ENCODE measurements at places on chromosomes 2 and 18.

DNA sequence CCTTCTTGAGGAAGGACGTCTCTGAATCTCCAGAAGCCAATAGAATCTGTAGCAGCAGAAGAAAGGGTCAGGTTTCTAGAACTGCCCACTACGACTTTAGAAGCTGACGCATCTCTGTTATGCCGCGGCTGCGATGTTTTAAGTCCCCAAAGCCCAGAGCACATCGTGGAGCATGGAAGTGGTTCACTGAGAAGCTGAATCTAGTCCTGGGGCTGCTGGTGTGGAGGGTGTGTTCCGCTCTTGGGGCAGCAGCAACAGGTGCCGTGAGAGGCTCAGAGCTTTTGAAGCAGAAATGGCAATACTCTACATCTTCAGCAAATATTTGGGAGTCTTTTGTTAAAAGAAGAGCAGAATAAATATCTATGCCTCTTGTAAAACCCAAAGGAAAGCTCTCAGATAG, 48.9 kb upstream of the RMDN2 start:
- DNase-seq, result no peak

DNA sequence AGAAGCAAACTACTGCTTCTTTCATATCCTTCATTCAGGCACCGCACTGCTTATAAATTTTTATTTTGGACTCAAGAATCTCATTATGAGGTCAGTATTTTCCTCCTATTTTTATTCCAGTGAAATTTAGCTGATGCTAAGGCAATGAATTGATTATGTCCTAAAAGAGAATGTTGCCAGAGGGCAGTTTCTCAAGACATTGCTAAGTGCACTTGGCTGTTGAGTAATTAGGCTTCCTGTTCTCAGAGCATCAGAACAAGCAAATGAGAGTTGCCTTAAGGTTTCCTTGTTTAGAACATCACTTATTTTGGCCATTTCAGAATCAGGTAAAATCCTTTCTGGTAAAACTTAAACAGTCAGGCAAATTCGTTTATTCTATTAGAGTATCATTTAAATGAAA, 548.6 kb upstream of the ZEB2 start:
- no peak for DNase-seq

DNA sequence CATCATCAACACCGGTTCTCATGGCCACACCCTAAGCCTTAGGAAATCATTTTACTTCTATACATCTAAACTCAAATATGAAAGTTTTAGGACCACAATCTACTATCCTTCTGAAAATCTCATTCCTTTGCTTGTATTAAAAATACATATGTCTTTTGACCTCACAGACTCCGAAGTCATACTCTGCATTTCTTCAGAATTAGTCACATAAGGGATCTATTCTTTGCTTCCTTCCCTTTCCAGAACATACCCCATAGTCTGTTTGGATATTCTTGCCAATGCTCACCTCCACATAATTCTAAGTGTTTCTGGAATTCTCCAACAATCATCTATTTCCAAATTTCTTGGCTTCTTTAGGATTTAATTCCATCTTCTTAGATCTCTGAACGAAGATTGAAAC, 14.2 kb upstream of the DSG1 start:
- DNase-seq, result no peak

DNA sequence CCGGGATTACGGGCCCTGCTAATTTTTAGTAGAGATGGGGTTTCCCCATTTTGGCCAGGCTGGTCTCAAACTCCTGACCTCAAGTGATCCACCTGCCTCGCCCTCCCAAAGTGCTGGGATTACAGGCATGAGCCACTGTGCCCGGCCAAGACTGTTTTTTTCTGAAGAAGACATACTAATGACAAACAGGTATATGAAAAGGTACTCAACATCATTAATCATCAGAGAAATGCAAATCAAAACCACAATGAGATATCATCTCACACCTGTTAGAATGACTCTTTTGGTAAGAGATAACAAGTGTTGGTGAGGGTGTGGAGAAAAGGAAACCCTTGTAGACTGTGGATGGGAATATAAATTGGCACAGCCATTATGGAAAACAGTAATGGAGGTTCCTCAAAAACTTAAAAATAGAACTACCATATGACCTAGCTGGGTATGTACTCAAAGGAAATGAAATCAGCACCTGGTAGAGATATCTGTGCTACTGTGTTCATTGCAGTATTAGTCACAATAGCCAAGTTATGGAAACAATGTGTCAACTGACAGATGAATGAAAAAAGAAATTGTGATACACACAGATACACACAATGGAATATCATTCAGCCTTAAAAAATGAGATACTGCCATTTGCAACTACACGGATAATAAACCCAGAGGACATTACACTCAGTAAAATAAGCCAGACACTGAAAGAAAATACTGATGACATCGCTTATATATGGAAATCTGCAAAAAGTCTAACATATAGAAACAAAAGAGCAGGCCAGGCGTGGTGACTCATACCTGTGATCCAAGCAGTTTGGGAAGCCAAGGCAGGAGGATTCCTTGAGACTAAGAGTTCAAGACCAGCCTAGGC, 20.8 kb downstream of the SOS1 start:
- no peak for DNase-seq

DNA sequence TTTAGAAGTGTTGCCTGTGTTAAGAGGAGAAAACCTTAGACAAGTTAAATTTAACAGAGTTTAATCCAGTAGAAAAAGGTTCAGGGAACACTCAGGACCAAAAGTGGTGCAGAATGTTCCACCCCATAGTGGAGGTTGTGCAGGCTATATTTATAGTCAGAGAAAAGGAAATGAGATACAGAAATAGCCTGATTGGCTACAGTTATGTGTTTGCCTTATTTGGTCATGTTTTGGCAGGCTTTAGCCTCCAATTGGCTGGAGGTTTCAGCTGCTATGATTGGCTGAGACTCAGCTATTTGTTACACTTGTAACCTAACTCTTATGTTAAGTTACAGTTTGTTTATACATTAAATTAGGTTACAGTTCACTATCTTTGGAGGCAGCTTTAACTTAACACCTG, 4.2 kb downstream of the STAMBP start:
- DNase-seq, result no peak

DNA sequence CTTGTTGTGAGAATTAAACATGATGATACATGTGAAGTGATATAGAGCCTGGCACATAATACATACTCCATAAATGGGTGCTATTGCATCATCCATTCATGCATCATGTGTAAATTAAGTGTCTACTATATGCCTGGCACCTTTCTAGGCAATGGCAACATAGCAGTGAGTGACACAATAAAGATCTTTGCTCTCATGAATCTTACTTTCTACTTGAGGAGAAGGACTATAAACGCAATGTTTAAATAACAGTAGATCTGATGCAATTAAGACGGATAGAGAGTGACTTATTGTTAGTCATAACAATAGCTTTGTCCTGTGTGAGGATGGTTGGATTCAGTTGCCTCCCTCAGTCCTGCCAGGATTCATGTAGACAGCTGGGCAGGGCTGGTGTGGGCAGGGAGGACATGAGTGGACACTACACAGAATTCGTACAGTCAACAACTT, 88.4 kb upstream of the NPAS2 start:
- DNase-seq, result no peak

DNA sequence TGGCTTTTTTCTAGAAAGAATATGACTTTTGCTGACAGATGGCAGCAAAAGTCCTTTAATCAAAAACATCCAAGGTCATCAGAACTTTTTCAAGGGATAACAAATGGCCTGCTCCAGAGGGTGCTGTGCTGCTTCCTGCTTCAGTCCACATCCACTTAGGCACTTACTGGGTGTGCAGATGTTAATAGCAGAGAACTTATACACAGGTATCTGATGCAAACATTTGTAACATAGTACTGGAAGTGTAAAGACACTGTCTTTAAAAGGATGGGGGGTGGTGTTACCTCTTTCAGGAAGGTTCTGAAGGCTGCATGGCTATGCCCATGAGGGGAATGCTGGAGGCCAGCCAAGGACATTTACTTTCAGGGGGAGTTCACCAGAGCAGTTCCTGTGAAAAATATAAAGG, 5.5 kb downstream of the HOXD8 start:
- no peak for DNase-seq

DNA sequence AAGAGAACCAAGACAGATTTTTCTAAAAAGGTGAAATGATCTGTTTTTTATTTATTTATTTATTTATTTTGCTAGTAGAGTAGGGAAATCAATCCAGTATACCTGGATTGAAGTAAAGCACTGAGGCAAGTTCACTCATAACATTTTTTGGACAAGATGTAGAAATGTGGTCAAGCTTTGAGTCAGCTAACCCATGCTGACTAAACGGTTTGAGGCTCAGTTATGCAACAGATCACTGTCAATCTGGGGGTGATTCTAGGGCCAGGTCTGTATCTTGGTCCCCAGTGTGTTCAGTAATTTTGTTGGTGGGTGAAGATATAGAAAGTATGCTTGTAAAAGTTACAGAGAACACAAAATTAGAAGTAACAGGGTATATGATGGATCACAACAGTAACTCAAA, 60.2 kb downstream of the RMDN2 start:
- DNase-seq, result no peak

DNA sequence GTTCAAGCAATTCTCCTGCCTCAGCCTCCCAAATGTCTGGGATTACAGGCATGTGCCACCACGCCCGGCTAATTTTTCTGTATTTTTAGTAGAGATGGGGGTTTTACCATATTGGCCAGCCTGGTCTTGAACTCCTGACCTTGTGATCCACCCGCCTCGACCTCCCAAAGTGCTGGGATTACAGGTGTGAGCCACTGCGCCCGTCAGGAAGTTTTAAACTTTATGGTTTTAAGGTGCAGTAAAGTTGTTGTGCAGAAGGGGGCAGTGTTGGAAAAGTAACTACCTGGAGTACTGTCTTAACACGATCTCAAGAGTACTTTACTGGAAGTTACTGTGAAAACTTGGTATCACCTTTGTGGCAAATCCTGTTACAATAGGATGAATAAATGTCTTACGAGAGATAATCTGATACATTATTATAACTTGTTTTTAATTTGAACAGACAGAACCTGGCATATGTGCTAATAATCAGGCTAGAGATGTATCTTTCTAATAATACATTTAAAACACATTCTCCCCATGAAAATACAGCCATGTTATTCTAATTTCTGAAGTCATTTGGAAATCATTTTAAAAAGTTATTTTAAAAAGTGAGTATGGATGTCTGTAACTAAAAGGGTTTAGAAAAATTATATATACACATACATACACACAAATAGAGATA, 10.8 kb downstream of the SPDYA start:
- DNase-seq, result peak; percentile 17

DNA sequence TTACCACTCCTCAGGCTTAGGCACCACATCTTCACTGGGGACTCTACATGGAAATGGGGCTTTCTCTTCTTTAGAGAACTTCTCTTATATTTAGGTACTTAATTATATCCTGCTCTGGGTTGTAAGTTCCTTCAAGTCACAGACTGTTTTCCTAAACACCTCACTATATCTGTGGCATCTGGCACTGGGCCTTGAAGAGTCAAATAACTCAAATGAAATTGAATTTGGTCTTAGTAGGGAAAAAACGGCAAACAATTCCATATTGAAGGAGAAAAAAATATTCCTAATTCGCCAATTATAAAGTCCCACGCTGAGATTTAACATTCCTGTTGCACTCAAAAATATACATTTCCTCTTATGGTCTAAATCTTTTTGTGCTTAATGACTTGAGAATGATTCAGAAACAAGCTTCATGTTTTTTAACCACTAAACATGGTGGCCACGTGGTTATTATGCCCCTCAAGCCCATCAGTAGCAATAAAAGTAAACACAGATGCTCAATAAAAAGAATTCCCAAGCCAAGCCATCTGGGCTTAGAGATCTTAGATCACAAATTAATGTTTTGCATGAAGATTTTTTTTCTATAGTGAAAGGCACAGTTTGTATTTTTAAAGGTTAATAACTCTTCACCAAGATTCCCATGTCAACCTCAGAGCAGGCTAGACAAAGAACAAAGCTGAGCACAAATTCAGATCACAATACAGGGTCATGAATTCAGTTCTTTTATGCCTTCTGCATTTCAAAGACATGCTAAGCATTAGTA, 105.5 kb upstream of the SYT4 start:
- no peak for DNase-seq

- no peak for DNase-seq
Measured at GRCh38 chr2:239952665-239953417, 72.3 kb downstream of the NDUFA10 start.

DNA sequence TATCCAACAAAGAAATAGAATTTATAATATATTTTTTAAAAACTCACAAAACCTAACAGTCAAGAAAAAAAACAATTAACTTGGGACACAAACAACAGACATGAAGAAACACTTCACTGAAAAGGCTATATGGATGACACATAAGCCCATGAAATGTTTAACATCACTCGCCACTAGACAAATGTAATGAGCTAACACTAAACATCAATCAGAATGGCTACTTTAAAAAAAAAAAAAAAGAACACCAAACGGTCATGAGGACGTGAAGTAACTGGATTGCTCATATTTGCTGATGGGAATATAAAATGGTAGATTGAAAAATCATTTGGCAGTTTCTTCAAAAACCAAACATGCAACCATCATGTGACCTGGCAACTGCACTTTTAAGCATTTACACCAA, 97.3 kb upstream of the RGPD4 start:
- no peak for DNase-seq

Measured in HS-27A (cell line).